ENCODE measurements at places on chromosomes 5 and 9.

GRCh38 chr5:1374679-1375055 lies 29.8 kb upstream of the CLPTM1L start:
- no peak for DNase-seq

- DNase-seq = peak; percentile 64
These were observed 1.8 kb downstream of the MARCHF6 start for GRCh38 chr5:10355071-10355889.

- no peak for DNase-seq
These were observed 9.1 kb upstream of the GPSM1 start for GRCh38 chr9:136318111-136318775.

GRCh38 chr5:178793696-178794095 lies 63.2 kb upstream of the ZNF354A start:
- DNase-seq = no peak

- no peak for DNase-seq
These were observed 37.6 kb upstream of the MAST4 start for GRCh38 chr5:66558560-66558959.

DNA sequence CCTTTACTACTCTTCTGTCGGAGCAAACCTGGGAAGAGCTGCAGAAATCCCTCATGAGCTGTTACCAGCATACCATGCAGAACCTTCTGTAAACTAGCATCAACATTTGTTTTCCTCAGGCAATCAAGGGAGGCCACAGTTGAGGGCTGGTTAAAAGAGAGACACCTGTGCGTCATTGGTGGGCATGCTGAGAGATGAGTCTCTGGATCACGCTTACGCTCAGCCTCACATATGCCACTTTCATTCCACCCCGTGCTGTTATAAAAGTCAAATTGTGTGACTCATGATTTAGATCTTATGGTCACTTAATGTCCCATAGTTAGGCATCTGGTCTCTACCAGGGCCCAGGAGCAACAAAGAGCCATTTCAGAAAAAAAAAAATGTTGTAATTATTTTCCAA lies 18.1 kb upstream of the ICE1 start:
- DNase-seq = no peak

DNA sequence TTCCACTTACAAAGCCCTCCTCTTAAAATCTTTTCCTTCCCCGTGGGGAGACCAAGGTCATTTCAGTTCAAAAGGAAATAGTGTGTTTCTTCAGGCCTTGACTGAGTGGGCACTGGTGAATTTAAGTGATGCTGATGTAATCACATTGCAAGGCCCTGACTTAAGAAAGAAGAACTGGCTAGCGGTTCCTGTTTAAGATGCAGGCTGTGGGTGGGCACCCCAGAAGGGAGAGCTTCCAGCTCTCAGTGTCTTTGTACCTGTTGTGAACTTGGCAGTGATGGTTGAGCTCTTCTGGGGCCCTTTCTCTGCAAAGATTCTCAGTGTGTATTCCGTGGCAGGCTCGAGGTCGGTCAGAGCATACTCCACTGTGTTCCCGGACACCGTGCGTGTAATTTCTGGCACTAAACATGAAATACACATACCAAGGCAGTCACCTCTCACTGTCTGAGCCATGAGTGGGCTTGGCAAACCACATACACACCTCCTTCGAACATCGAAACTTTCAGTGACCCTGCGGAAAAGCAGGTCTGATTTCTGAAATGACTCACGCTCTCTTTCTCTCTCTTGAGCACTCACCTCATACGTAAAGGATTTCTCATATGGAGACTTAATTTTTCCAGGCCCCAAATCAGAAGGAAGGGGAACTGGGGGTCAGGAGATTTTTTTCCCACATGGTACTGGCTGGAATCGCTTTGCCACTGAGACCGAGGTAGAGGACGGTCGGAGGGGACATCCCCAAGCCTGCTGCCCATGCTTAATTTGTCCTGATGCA lies 81.9 kb downstream of the TNC start:
- DNase-seq = no peak

DNA sequence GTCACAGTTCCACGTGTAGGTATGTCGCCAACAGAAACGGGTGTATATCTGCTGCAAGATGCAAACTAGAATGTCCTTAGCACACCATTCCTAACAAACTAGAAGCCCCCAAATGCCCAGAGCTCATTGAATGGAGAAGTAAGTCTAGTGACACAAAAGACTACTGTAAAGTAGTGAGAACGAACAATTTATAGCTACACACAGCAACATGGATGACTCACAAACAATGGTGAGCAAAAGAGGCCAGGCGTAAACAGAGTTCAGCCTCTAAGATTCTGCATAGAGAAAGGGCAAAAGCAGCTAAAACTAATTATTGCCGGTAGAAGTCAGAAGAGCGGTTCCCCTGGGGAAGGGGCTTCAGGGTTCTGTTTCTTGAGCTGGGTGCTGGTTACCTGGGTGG lies 74.7 kb downstream of the AMBP start:
- DNase-seq = no peak

- DNase-seq = no peak
These were observed 4.8 kb upstream of the KCNMB1 start for GRCh38 chr5:170393958-170394357.

DNA sequence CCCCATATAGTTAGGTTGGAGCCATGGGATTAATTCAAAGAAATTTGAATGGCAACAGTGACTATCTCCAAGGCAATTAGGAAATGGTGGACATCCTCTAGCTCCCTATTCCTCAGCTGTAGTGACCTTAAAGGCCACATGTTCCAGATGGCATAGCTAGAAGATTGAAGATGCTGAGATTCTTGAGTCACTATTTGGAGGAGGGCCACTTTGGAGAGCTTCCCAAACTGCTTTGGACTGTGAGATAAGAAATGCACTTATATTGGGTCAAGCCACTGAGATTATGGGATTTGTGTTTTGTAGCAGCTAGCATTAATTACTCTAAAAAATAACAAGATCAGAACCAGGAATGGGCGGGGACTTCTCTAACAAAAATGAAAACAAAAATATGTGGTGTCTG lies 636.2 kb upstream of the CCNG1 start:
- no peak for DNase-seq

DNA sequence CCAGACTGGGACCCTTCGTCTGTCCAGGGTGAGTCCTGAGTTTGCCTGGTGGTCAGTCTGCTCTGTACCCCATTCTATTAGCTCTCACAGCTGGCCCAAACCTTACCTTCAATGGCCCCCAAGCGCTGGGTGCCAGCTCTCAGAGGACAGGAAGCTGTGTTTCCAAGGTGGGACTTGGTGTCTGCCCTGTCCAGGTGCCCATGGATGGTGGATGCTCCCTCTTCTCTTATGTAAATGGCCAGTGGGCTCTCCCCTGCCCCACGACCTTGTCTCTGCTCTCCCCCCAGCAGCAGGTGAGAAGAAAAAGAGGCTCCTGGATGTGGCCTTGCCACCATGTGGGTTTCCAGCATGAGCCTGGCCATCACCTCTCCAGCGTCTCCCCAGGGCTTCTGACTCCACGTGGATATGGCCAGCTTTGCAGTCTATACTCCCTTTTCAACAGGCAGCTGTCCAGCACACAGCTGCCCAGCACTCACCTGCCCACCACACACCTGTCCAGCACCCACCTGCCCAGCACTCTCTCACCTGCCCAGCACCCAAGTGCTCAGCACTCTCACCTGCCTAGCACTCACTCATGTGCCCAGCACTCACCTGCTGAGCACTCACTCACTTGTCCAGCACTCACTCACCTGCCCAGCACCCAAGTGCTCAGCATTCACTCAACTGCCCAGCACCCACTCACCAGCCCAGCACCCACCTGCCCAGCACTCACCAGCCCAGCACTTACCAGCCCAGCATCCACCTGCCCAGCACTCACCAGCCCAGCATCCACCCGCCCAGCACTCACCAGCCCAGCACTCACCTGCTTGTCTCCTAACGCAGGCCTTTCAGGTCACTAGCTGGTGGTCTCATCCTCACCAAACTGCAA lies 136.2 kb upstream of the IRX2 start:
- DNase-seq = no peak

GRCh38 chr5:110475529-110475928 lies 250.9 kb downstream of the TMEM232 start:
- DNase-seq = no peak

DNA sequence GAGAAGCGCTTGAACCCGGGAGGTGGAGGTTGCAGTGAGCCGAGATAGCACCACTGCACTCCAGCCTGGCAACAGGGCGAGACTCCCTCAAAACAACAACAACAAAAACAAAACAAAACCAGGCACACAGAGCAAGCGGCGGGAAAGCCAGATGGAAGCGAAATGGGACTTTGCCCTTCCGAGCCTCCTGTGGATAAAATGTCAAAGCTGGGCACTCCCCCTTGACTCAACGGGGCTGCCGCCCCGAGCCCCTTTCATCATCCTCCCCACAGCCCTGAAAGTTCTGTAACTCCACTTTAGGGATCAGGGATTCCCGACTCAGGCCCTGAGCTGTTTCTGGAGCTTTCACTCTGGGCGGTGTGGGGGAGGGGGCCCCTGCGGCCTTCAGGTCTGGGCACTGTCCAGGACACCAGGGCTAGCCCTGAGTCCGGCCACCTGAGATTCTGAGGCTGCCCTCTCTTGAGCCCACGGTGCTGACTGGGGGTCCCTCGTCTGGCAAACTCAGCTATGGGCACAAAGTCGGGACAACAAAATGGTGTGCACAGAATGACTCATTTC lies 30.6 kb upstream of the OBP2B start:
- DNase-seq = no peak

DNA sequence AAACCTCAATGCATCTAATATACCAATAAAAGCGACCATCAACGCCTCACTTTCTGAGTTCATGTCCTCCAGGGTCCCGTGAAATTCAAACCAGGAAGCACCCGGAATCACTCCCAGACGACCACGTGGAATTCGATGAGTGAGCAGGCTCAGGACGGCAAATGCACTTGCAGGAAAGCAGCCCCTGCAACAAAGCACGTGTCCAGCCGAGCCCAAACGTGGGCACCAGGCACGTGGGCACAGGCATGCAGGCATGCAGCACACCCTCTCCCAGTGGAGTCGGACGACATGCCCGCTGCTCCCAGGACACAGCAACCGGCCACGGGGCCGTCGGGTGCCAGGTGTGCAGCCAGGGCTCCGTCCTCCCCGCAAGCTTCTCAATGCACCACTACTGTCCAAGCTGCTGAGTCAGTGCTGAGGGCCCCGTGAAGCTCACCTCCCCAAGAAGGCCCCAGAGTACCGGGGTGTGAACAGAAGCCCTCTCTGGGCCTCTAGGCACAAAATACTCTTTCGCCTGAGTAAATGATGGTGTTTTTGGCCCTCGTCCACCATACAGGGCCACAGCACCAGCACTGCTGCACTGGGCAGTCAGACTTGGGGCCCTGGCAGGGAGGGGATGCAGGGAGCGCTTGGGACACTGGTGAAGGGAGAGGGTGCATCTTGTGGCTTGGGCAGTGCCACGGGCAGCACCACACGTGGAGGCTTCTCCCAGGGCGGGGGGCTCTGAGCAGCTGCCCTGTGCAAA lies 87.6 kb downstream of the VAV2 start:
- DNase-seq = no peak

DNA sequence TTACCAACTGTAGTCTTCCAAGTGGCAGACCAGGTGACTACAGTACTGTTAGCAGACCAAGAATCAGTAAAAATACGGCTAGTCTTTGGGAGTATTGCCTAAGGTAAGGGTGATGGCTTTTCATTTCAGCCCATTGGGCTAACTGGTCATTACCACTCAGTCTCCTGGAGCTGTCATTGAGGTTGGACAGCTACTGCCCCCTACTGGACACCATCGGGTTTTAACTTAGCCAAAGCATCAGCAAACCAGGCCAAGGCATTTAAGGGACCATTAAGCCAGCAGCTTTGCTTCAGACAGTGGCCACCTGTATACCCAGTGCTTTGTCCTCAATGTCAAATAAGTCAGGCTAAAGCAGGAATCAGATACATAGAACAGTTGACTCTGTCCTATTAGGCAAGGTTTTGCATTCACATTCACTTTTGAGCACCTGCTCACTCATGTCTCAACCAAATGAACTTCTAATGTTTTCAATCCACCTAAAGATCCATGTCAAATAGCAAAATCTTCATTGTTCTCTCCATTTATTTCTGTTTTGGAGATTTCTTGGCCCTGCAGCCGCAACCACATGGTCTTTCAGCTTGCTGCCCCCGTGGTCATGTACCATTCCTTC lies 117.2 kb downstream of the INVS start:
- no peak for DNase-seq

GRCh38 chr9:136691316-136692184 lies 4.3 kb upstream of the AGPAT2 start:
- no peak for DNase-seq

- peak; percentile 36 for DNase-seq
These were observed 314.4 kb downstream of the GADD45G start for GRCh38 chr9:89919171-89919681.

GRCh38 chr9:136199391-136200288 lies 5.3 kb downstream of the LHX3 start:
- DNase-seq = no peak

DNA sequence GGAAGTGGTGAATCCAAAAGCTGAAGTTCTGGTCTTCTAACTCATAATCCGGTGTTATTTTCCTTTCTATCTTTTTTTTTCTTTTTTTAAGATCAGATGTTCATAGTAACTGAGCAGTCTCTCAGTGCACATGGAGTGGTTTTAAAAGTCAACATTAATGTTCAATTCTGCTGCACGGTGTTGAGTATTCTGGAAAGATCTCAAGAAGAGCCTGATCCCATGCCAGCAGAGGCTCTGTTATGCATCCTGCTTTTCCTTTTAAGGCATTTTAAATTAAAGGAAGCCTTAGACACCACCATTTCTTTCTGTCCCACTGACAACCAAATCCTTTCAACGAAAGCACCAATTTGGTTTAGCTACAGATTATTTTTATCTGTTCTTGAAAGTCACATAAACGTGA lies 33.4 kb downstream of the SEMA5A start:
- no peak for DNase-seq

GRCh38 chr5:172870291-172870714 lies 36.3 kb downstream of the ERGIC1 start:
- DNase-seq = no peak

DNA sequence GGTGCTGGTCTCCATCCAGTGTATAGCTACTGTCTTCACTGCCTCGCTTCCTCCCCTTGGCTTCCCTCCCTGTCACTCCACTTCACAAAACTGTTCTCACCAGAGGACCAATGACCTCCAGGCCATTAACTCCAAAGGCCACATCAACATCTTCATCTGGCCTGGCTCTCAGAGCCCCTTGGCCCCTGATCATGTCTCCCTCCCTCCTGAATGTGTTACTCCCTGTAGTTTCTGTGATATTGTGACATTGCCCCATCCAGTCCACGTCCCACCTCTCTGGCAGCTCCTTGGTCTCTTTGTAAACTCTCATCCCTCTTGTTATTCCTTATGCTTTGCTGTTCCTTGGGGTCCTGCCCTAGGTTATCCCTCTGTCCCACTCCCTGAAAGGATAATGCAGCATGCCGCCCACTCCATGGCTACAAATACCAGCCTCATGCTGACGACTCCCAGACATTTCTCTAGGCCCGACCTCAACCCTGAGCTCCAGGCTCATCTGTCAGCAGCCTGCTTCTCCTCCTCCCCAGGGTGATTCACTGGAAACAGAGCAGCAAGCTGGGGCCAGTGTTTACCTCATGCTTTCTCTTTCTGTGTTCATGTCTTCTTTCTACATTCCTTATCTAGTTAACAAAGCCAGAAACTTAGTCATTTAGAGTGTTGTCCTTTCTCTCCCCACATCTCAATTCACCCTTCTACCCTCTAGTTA lies 312.2 kb downstream of the SPOCK1 start:
- DNase-seq = no peak

- DNase-seq = no peak
These were observed 48.9 kb upstream of the DMRT1 start for GRCh38 chr9:792331-793260.

All from NCI-H526 treated with DMSO at 0.1 percent for 48 hours (cell line).